ENCODE measurements at places on chromosomes 1 and 21.

- no peak for DNase-seq
Measured at GRCh38 chr1:37893673-37894072, 34.3 kb upstream of the MTF1 start.

DNA sequence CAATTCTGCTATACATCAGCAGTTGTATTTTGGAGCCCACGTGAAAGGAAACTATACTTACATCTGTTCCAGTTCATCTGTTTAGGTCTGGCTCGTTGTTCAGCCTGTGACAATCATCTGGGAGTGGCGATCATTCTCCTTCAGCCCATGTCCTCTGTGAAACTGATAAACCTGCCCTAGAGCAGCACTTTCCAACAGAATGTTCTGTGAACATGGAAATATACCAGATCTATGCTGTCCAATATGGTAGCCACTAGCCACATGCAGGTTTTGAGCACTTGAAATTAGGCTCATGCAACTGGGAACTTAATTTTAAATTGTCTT, 24.5 kb upstream of the COQ8A start:
- DNase-seq: no peak

GRCh38 chr1:8025671-8026144, 401 bp downstream of the ERRFI1 start:
- no peak for DNase-seq

DNA sequence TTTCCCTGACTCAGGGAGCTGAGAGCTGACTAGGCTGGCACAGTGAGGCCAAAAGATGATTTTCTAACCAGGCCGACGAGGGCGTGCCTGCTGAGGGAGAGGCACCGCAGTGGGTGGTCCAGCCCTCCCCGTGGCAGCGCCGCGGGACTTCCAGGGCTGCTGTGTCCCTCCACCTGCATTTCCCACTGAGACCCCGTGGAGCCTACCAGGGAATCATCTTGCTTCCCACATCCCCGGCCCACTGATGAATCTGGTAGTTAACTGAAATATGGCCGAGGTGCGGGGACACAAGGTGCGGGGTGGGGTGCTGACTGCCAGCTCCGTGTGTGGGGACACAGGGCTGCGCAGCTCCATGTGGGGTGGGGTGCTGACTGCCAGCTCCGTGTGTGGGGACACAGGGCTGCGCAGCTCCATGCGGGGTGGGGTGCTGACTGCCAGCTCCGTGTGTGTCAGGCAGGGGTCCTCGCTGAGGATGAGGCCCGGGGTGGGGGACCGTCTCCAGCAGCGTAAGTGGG, 10.4 kb downstream of the WRAP73 start:
- no peak for DNase-seq

- no peak for DNase-seq
Measured at GRCh38 chr1:47763591-47764171, 233.5 kb downstream of the TRABD2B start.

- no peak for DNase-seq
Measured at GRCh38 chr1:87853576-87854351, 525.1 kb downstream of the LMO4 start.

GRCh38 chr1:93620841-93621210, 60.8 kb downstream of the BCAR3 start:
- no peak for DNase-seq

GRCh38 chr1:2544093-2544874, 11.9 kb upstream of the TNFRSF14 start:
- no peak for DNase-seq

DNA sequence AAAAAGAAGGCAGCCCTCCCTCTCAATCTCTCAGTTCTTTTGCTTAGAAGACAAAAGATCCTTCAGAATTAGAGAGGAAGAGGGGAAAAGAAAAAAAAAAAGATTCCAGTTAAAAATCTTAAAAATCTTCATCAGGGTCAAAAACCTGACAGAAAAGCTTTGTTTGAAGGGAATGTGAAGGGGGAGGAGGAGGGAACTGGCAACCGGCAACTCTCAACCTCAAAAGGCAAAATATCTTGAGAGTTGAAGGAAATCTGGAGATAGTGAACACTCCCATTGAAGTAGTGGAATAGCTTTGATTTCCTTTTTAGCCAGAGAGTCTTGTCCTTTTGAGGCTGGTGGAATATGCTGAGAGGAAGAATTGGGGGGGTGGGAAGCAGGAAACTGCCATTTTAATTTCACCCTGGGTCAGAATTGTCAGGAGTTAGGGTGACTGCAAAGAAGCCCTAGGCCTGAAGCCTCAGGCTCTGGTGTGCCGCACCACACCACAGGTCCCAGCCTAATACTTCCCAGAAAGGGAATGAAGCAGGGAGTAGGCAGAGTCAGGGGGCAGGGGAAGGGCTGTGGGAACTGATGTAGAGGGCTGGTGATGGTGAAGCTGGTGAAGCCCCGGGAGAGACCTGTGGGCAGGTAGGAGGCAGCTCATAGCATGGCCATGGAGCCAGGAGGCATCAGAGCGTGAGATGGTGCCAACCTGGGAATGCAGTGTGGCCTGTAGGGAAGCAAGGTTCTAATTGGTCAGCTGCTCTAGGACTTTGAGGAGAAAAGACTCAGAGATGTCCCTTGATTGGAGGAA, 24.6 kb downstream of the KIRREL1 start:
- no peak for DNase-seq

GRCh38 chr1:187336441-187337168, 507.9 kb downstream of the PLA2G4A start:
- DNase-seq: no peak

GRCh38 chr1:241924080-241924808, 33.3 kb upstream of the BECN2 start:
- no peak for DNase-seq

DNA sequence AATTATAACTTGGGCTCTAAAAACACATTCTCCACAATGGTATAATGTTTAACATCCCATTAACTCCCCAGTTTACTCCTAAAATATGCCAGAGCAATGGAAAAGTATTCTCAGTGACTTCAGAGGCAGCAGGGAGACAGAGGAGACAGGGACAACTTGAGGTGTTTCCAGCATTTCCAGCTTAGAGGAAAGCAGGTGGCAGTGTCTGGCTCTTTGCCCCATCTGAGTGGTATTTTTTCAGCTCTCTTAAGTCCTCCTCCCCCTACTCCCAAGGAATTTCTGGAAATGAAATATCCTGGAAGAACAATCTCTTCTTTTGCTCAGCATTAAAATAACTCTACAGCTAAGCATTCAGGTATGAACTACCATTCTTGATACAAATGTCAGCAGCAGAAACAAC, 10.8 kb upstream of the ERMAP start:
- no peak for DNase-seq

- DNase-seq: no peak
Measured at GRCh38 chr1:182338806-182339370, 52.7 kb downstream of the GLUL start.

DNA sequence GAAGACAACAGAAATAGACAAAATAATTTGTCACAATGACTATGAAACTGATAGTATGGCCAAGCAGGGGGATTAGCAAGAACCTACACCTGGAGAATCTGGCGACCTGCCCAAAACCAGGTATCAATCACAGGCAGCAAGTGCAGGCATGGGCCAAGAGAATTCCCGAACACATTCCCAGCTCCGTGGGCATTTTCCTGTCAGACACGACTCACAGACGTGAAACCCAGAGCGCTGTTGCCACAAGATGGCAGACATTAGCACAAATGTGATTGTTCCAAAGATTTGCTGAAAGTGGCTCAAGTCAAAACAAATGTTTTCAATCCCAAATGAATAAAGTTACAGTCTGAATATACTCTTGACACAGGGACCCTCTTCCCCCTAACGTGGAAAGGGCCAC, 36.8 kb downstream of the HLCS start:
- no peak for DNase-seq

GRCh38 chr1:28578696-28579218, 13.3 kb upstream of the RAB42 start:
- no peak for DNase-seq

GRCh38 chr1:156910309-156910782, 10.1 kb upstream of the LRRC71 start:
- DNase-seq: no peak

DNA sequence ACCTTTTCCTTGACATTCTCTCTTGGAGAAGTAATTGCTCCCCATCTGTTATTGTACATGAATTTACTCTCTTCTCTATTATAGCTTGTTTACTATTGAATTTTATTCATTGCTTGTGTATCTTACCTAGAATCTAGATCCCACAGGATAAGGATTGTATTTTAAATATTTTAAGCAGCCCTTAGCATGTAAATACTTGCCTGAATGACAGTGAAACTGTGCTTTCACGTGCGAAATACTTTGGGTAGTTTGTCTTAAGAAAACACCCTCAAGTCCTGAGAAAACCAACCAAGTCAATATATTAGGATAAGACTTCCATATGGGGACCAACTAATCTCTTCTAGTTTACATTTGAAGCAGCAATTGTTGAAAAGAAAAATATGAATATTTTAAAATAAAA, 15.3 kb downstream of the ARPC5 start:
- DNase-seq: no peak

DNA sequence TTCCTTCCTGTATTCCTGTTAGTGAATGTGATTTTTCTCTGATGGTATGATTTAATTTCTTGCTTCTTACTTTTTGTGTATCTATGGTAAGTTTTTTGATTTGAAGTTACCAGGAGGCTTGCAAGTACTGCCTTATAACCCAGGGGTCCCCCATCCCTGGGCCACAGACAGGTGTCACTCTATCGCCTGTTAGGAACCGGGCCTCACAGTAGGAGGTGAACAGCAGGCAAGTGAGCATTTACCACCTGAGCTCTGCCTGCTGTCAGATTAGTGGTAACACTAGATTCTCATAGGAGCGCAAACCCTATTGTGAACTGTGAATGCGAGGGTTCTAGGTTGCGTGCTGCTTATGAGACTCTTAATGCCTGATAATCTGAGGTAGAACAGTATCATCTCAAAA, 143.3 kb downstream of the RPS6KC1 start:
- no peak for DNase-seq

GRCh38 chr1:46406881-46407608, 12.9 kb downstream of the FAAH start:
- DNase-seq: no peak

GRCh38 chr21:42298237-42298636, 17.0 kb downstream of the TFF3 start:
- DNase-seq: no peak

DNA sequence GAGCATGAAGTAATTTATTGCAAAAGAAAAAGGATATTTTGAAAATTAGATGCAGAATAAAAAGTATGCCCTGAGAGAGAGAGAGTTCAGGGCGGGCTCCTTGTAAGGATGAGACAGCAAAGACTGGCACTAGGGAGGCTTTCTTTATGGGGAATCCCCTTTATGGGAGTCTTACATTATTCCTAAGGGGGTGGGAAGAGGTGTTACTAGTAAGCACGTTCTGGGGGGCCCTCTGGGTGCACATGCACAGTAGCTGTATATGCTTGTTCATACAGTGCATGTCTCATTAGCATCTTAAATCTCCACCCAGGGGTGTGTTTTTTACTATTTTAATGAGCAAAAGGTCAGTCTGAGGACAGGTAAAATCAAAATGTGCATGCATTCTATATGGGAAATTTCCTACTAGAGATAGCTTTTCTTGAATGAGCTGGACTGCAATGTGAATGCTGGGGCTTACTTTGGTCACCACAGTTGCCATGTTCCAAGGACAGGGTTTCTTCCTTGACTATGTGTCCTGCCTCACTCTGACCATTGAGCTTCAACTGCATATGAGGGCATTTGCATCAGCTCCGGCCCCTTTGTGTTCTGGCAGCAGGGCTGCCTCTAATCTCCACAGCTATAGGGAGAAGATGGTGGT, 614.1 kb downstream of the NUF2 start:
- DNase-seq: no peak

DNA sequence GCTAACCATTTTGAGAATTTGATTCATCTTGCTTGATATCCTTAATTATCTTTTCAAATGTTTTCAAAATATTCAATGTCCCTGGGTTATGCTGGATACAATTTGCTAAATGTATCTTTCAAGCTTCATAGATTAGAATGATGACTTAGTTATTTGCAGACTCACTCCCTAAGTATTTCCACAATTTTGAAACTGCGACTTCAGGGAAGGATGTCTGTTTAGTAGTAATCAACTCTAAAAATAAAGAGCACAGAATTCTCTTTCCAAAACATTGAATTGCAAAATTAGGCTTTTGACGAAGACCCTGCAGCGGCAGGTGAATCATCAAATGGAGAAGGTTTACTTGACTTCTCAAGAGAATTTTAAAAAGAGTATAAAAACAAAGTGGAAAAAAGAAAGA, 14.2 kb downstream of the RGS1 start:
- DNase-seq: no peak

- no peak for DNase-seq
Measured at GRCh38 chr1:8595941-8596340, 221.5 kb downstream of the RERE start.

DNA sequence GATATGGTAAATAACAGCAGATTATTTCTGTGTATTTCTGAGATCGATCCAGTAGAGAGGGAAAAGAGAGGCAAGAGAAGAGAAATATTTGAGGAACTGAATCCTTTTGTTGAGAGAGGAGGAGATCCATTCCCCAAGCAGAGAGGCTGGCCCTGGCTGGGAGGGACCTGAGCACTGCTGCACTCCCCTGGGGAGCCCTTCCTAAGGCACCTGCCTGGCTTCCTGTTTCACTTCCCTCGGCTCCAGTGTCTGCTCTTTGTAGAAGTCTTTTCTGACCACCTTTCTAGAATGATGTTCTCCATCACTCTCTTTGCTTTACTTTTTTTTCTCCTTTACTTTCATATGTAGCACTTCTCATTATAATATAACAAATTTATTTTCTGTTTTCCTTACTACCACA, 42.3 kb upstream of the SLC6A9 start:
- no peak for DNase-seq

DNA sequence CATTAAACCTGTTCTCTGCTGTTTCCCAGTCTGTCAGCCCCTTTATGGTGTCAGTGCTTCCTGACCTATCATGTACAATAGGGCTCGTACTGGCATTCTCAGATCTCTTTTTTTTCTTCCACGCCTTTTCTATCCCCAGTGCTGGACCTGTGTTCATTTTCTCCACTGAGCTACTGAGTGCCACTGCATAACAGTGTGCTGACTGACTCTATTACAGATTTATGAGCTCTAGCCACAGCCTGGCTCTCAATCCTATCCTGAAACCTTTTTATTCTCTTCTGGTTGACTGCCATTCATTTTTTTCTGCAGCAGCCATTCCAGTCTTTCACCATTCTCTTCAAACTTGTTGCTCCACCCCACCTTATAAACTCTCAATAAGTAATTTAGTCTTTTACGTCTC, 59.6 kb upstream of the MACF1 start:
- no peak for DNase-seq

DNA sequence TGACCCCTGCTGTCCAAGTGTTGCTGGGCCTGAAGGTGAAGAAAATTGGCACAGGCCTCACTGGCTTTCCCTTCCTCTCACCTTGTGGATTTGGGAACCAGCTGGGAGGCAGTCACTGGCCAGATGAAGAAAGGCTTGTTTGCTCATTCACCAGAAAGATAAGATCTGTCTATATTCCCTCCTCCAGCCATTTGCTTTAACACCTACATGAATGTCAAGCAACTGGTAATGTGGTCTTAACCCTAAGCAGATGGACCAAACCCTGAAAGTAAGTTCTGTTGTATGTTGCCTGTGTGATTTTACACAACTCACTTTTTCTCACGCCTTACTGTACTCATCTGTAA, 10.3 kb upstream of the SRRM1 start:
- no peak for DNase-seq

GRCh38 chr1:94929351-94930217, 2.7 kb upstream of the CNN3 start:
- no peak for DNase-seq

- no peak for DNase-seq
Measured at GRCh38 chr1:230072296-230072695, 5.3 kb downstream of the GALNT2 start.

- DNase-seq: no peak
Measured at GRCh38 chr1:18722270-18722669, 91.6 kb downstream of the PAX7 start.

GRCh38 chr1:177128665-177129281, 35.7 kb downstream of the ASTN1 start:
- no peak for DNase-seq
